ENCODE measurements at places on chromosomes 1 and 21. TPM values are rescaled to one million over a fixed set of nuclear protein-coding genes. Genes with fewer than 3 reads are reported as not detected.

DNA sequence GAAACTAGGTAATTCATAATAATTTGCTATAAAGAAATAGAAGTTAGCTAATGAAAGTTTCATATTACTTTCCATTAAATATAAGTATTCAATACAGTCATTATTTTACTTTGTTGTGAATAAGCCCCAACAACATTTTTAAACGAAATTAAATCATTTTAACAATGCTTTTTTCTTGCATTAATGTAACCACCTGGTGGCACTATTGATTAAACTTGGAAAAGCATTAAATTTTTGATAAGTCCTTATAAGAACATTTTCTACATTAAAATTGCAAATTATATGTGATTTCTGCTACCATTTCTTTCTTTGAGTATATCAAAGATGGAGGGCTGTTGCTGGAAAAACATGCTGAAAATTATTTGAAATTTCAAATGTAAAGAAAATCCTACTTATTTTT, 918.8 kb upstream of the TMPRSS15 start:
- H3K36me3 ChIP-seq = no peaks in the 10 kb centered on the region
- no peak overlapping the region for H3K4me3 ChIP-seq
- DNase-seq = no peak
- H3K4me1 ChIP-seq = no peaks in the 10 kb centered on the region
- no peaks in the 10 kb centered on the region for H3K27me3 ChIP-seq

DNA sequence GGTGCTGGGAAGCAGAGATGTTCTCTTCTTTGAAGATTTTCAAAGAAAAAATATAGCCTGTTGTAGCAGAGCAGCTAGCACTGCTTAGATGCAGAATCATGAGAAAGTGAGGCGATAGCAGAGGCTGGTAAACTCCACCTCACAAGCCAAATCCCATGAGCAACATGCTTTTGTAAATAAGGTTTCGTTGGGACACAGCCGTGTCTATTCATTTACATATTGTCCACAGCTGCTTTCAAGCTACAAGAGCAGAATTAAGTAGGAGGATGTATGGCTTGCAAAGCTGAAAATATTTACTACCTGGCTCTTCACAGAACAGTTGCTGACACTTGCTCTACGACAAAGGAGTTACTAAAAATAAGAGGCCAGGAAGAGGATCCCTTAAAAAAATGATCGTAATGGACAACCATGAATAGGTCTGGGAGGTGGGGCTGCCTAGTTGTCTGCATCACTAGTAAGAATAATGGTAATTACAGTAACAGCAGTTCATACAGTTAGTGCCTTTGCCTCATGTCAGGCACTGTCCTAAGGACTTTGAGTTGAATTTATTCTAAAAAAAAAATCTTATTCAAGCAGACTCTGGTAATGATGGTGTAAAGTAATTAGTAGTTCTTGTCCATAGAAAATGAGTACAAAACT, 622.0 kb downstream of the KIF26B start:
- H3K4me1 ChIP-seq = peaks cover 1% of the 10 kb centered on the region
- H3K4me3 ChIP-seq = no peak overlapping the region
- no peak overlapping the region for H3K27ac ChIP-seq
- no peaks in the 10 kb centered on the region for H3K36me3 ChIP-seq
- no peaks in the 10 kb centered on the region for H3K27me3 ChIP-seq

GRCh38 chr1:234837713-234838112, 227.7 kb upstream of the IRF2BP2 start:
- peaks cover 18% of the 10 kb centered on the region for H3K4me1 ChIP-seq
- H3K4me3 ChIP-seq = no peak overlapping the region
- DNase-seq = no peak
- H3K36me3 ChIP-seq = no peaks in the 10 kb centered on the region

GRCh38 chr1:221994939-221995338, 253.1 kb upstream of the DUSP10 start:
- H3K36me3 ChIP-seq = no peaks in the 10 kb centered on the region
- no peak for DNase-seq
- no peaks in the 10 kb centered on the region for H3K27me3 ChIP-seq

DNA sequence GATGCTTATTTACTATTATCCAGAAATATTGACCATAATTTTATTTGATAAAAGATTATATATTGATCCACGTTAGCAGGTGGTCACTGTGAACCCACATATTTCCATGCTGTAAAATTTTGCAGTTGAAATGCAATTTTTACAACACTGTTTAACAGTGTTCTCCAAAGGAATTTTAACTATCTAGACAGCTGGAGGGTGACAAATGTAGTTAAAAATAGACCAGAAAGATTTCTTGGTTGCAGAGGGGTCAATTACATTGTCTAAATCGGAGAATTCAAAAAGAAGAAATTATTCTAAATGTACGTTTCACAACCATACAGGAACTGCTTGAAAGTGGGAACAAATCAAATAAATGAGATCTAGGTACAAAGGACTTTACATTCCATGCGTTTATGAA, 625.2 kb upstream of the NCAM2 start:
- no peak for DNase-seq
- no peaks in the 10 kb centered on the region for H3K27me3 ChIP-seq
- no peaks in the 10 kb centered on the region for H3K4me1 ChIP-seq
- no peak overlapping the region for H3K27ac ChIP-seq

- no peaks in the 10 kb centered on the region for H3K36me3 ChIP-seq
- DNase-seq = peak; percentile 28
- no peak overlapping the region for H3K4me3 ChIP-seq
These were observed 82.8 kb upstream of the COL6A1 start for GRCh38 chr21:45898781-45899180.

GRCh38 chr1:117051224-117052064, 8.7 kb upstream of the TTF2 start:
- H3K36me3 ChIP-seq = no peaks in the 10 kb centered on the region
- peaks cover 14% of the 10 kb centered on the region for H3K4me1 ChIP-seq
- H3K4me3 ChIP-seq = peak overlapping the region; percentile 30
- no peaks in the 10 kb centered on the region for H3K27me3 ChIP-seq
- DNase-seq = peak; percentile 64

The TNFAIP8L2 gene
- 17.8 TPM for total RNA-seq

The HLX gene
- 18.5 TPM for total RNA-seq

The SAMD11 gene
- total RNA-seq = 2.2 TPM
